ENCODE measurements at places on chromosomes 5 and 9.

GRCh38 chr5:14900693-14901461 lies 29.3 kb upstream of the ANKH start:
- DNase-seq: no peak

GRCh38 chr5:152542741-152543140 lies 137.7 kb upstream of the NMUR2 start:
- peak; percentile 74 for DNase-seq

GRCh38 chr5:96493219-96493790 lies 60.3 kb upstream of the PCSK1 start:
- DNase-seq: no peak

DNA sequence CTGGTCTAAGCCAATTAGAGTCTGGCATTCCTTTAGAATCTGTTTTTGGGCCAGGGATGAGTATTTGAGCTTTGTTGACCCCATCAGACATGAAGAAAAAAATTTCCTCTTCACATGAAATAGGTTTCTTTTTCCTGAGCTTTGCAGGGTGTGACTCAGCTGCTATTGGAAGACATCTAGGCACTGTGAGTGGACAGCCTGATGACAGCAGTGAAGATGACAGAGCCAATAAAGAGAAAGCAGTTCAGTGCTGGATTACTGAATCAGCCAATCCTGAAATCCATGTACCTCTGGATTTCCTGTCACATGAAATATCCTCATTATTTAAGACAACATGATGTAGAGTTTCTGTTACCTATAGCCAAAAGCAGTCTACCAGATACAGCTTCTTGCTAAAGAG lies 51.3 kb upstream of the GRIA1 start:
- no peak for DNase-seq

GRCh38 chr5:141547488-141547887 lies 58.6 kb downstream of the PCDHGC5 start:
- peak; percentile 33 for DNase-seq

DNA sequence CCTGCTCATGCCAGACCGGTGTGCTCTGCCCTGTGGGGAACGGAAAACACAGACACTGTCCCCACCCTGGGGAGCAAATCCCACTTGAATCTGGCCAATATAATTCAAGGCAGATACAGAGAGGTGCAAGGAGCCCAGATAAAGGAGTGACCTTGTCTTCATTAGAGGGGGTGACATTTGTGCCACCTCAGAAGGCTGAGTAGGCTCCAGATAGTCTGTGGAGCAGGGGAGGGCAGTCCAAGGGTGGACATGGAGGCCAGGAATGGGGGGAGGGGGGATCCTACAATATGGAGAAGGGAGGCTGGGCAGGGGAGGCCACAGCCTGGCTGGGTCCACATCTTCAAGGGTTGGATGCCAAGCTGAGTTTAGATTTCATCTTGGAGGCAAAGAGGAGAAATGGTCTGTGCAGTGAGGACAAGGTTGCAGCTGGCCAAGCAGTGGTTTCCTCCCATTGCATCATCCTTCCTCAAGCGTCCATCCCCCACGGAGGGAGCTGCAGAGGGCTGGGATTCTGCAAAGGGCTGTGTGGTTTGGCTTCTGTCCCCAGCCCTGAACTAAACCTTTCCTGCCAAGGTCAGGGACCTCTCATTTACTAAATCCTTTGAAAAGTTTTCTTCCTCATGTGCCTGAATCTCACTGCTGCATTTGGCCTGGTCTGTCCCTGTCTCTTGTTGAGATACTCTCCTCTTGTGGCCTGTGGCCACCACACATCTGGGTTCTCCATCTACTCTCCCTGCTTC lies 60.1 kb downstream of the GALNT12 start:
- no peak for DNase-seq

- no peak for DNase-seq
Observed at GRCh38 chr9:134988706-134989105, 71.0 kb upstream of the FCN1 start.

- DNase-seq: no peak
Observed at GRCh38 chr9:97928986-97929604, 6.8 kb upstream of the TRMO start.

DNA sequence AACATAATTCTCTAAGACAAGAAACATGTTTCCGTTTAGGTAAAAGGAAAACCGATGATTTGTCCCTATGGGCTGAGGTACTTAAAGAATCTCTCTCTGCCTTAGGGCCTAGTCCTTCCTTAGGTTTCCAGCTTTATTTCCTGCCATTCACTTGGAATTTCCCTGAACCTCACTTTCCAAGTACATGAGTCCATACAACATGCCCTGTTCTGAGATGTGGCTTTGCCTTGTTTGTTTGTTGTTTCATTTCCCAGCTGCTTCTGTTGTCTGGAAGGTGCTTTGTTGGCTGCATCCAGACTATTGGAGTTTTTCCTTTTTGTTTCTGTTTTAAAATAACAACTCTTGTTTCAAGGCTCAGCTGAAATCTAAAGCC lies 95.2 kb downstream of the ALDH1A1 start:
- no peak for DNase-seq

- peak; percentile 12 for DNase-seq
Observed at GRCh38 chr5:124030043-124030491, 518.1 kb downstream of the CSNK1G3 start.

DNA sequence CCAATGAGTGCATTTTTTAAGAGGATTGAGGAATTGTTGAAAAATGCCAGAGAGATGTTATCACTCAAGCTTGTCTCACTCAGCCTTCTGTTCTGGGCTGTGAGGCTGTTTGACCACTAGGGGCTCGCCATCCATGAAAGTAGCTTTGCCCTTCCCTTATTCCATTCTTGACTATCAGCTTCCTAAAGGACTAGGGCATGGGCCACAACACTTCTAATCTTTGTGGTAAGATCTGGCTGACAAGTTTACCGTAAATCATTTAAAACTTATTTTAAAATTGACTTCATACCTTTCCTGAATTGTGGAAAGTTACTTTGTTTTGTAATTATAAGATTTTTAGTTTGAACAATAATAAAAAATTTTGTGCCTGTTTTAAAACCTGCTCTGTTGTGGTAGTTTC lies 49.5 kb downstream of the TJP2 start:
- peak; percentile 73 for DNase-seq

- no peak for DNase-seq
Observed at GRCh38 chr9:34072868-34073590, 24.3 kb upstream of the UBAP2 start.

DNA sequence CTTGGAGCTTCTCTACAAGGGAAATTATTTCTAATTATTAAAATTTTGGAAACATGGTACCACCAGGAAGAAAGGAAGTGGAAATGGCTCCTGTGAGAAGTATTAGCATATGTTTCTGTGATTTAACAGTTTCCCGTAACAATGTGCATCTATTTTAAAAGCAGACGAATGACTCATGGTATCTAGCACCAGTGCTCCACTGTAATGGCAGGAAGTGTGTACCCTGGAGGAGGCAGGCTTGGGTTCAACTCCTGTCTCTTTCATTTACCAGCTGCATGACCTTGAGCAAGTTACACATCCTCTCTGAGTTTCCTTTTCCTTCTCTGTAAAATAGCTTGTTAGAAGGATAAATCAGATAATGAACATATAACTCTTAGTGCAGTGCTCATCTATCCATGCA lies 41.0 kb upstream of the ANGPTL2 start:
- no peak for DNase-seq

- no peak for DNase-seq
Observed at GRCh38 chr5:23639326-23639725, 131.9 kb downstream of the PRDM9 start.

DNA sequence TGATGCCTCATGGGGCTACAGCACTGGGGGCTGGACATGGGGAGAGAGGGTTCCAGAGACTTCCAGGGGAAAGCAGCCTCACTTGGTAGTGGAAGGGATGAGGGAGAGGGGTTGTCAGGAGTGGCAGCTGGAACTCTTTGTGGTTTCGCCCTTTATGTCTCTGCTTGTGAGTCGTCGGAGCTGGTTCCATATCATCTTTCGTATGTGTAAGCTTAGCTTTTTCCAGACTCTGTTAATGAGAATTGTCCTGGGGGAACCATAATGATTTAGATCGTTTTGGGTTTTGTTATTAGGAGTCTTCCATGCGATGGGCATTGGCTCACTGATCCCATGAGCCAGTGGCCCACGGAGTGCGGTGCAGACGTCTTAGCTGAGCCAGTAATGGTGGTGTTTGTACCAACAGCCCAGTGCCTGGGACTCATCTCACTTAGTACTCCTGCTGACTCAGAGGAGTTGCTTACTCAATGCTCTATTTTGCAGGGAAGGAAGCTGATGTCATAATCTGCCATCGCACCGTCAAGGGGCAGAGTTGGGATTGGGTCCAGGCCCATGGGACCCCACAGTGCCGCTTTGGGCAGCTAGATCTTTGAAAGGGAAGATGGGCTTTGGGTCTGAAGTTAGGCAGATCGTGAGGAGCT lies 48.5 kb downstream of the NEK6 start:
- no peak for DNase-seq

DNA sequence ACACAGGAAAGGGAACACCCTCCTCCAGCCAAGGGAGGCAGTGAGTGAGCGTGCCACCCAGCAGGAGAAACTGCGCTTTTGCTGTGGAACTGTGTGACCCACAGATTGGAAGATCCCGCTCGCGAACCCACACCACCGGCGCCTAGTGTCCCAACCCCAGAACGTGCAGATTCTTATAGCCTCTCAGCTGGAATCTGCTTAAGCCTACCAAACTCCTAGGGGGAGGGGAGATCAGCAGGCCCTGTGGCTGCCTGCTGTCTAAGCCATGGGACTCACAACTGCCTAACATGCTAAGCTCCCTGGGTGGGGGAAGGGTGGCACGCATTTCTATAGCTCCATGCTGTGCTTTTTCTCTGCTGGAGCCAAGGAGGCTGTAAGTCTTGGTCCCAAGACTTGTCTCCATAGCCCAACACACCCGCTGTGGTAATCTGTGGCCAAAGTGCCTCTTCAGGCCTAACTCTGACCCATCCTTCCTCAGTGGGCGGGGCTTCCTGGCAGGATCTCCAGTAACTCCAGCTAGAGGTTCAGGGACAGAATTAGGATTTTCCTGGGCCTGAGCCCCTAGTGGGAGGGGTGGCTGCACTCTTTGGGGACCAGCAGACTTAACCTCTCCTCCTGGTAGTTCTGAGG lies 485.0 kb downstream of the TAF11L14 start:
- DNase-seq: peak; percentile 28

Measured in neural progenitor cell (in vitro differentiated cells).